ENCODE measurements at places on chromosomes 2 and 18.

GRCh38 chr2:42999391-42999841, 207.0 kb upstream of the HAAO start:
- DNase-seq: no peak
- H3K4me3 ChIP-seq: no peak overlapping the region
- no peaks in the 10 kb centered on the region for H3K36me3 ChIP-seq
- H3K4me1 ChIP-seq: peaks cover 8% of the 10 kb centered on the region
- H3K27me3 ChIP-seq: no peaks in the 10 kb centered on the region

DNA sequence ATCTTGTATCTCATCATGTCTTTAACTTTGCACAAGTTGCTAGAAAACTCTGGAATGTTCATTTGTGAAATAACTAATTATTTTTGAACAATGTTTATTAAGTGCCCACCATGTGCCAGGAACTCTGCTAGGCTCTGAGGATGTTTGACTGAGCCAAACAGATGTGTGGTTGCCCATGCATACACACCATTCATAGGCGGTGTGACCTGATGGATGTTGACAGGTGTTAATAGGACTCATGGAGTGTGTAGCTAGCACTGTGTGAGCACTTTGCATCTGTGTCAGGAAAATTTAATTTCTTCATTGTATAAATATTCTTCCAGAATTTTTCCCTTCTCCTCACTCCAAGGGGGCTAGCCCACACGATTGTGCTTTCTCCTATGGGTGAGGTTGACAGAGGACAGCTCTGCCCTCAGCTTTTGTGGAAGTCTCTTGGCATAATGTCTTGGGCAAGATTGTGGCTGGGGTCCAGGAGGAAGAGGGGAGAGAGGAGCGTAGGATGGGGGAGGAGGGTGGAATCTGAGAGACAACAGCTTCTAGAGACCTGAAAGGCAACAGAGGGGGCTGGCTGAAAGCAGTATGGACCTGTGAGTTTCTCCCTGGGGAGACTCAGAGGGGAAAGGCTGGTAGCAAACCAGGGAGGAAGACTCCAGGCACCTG, 214.6 kb upstream of the CXCR4 start:
- H3K36me3 ChIP-seq: no peaks in the 10 kb centered on the region
- no peak for DNase-seq
- H3K27ac ChIP-seq: no peak overlapping the region
- no peak overlapping the region for H3K4me3 ChIP-seq
- H3K27me3 ChIP-seq: no peaks in the 10 kb centered on the region
- 0 out of 2 replicates have a peak, but pooled peaks cover under 1% of the 10 kb centered on the region for H3K4me1 ChIP-seq

- no peaks in the 10 kb centered on the region for H3K36me3 ChIP-seq
- no peak overlapping the region for H3K4me3 ChIP-seq
- no peak for DNase-seq
- H3K27me3 ChIP-seq: peaks cover 14% of the 10 kb centered on the region
Observed at GRCh38 chr2:120323214-120323613, 22.7 kb upstream of the INHBB start.

GRCh38 chr2:236014408-236015131, 153.6 kb downstream of the GBX2 start:
- H3K27me3 ChIP-seq: no peaks in the 10 kb centered on the region
- no peak overlapping the region for H3K4me3 ChIP-seq
- H3K27ac ChIP-seq: no peak overlapping the region

GRCh38 chr2:197710424-197711042, 5.4 kb downstream of the MARS2 start:
- H3K36me3 ChIP-seq: peaks cover 28% of the 10 kb centered on the region
- no peaks in the 10 kb centered on the region for H3K27me3 ChIP-seq
- peaks cover 15% of the 10 kb centered on the region for H3K4me1 ChIP-seq
- no peak for DNase-seq
- no peak overlapping the region for H3K4me3 ChIP-seq

DNA sequence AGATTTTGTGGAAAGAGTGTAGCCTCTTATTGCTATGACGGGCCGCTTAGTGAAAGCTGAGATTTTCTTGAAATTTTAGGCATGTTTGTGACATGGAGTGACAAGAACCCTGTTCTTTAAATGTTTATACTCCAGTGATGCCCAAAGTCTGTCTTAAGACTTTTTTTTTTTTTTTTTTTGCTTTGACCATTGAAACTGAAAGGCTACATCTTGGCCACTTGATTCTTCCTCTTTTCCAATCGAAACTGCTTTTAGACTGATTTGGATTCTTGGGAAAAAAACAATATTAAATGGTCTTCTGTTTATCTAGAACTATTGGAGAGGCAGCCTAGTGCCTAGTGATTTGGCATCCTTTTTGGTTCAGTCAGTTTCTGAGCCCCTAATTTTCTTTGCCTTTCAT, 2.4 kb upstream of the SLC8A1 start:
- H3K4me1 ChIP-seq: 0 out of 2 replicates have a peak, but pooled peaks cover 3% of the 10 kb centered on the region
- H3K27me3 ChIP-seq: no peaks in the 10 kb centered on the region
- no peak for DNase-seq
- H3K36me3 ChIP-seq: no peaks in the 10 kb centered on the region
- no peak overlapping the region for H3K4me3 ChIP-seq

DNA sequence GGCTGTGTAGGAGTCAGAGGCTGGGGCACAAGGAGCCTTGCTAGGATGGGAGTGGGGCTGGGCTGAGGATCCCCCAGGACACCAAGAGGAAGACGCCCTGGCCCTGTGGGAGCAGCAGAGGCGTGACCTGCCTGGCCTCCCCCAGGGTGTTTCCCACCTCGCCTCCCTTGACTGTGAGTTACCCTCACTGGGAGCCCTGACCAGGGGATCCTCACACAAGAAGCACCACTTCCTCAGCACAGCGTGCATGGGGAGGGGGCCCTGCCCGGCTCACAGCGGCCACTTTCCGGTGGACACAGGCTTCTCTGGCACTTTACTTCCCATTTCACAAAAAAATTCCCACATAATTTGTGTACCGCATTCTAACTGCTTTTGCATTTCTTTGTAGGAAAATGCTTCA, 187.7 kb downstream of the EIPR1 start:
- DNase-seq: no peak
- H3K27me3 ChIP-seq: no peaks in the 10 kb centered on the region
- H3K36me3 ChIP-seq: peaks cover 17% of the 10 kb centered on the region
- no peak overlapping the region for H3K27ac ChIP-seq

- H3K4me3 ChIP-seq: no peak overlapping the region
- H3K27ac ChIP-seq: no peak overlapping the region
- H3K27me3 ChIP-seq: no peaks in the 10 kb centered on the region
- H3K36me3 ChIP-seq: no peaks in the 10 kb centered on the region
- H3K4me1 ChIP-seq: no peaks in the 10 kb centered on the region
Observed at GRCh38 chr2:212737392-212738172, 199.0 kb upstream of the ERBB4 start.

DNA sequence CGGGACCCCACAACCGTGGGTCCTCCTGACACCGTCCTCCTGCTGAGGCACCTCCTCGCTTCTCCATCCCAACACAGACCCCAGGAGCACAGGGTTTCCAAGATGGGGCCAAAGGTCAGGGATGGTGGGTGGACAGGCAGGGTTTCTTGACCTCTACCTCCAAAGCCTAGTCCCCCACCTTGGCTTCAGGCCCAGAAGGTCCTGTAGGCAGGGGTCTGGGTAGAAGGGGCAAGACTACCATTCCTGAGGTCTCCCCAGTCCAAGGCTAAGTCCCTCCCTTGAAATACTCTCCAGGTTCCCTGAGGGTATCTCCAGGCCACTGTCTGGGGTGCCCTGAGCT, 7.1 kb downstream of the CYP26B1 start:
- H3K4me1 ChIP-seq: peaks cover 34% of the 10 kb centered on the region
- H3K27ac ChIP-seq: no peak overlapping the region
- H3K36me3 ChIP-seq: no peaks in the 10 kb centered on the region
- H3K27me3 ChIP-seq: no peaks in the 10 kb centered on the region
- H3K4me3 ChIP-seq: no peak overlapping the region

- H3K4me1 ChIP-seq: no peaks in the 10 kb centered on the region
- no peak overlapping the region for H3K27ac ChIP-seq
- DNase-seq: no peak
- H3K4me3 ChIP-seq: no peak overlapping the region
Observed at GRCh38 chr2:236366049-236366387, 101.8 kb upstream of the ASB18 start.

DNA sequence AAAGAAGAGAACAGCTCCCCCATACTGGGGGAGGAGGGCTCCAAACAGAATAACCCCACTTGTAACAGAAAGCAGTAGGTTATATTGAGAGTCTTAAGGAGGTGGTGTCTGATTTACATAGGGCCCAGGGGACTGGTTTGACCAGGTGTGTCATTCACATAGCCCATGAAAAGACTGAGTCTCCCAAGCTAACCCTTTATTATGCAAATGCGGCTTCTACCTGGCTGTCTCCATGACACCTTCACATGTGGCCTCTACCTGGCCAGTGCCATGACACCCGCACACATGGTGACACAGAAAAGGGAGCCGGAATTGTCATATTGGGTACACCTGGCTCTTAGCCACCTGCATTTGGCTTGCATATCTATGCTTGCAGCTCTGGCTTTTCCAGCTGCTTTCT, 1057.2 kb upstream of the PIK3C3 start:
- no peaks in the 10 kb centered on the region for H3K36me3 ChIP-seq
- no peaks in the 10 kb centered on the region for H3K4me1 ChIP-seq
- H3K27me3 ChIP-seq: no peaks in the 10 kb centered on the region

DNA sequence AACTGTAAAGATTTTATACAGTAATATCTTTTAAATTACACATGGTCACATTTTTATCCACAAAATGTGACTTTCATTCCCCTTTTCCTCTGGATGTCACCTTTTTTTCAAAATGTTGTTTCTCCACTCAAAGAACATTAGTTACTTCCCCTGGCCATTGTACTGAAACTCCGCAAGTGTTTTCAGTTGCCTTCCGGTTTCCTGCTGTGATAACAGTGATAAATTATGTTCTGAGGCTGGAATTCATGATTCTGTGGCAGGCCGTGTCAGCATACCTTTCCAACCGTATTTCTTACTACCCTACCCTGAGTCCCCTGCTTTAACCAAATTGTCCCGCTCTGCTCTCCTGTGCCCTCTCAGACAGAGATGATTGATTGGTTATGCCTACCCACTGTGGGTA, 53.5 kb downstream of the MGAT5 start:
- H3K27me3 ChIP-seq: no peaks in the 10 kb centered on the region
- no peaks in the 10 kb centered on the region for H3K36me3 ChIP-seq
- no peak overlapping the region for H3K27ac ChIP-seq
- no peak overlapping the region for H3K4me3 ChIP-seq

DNA sequence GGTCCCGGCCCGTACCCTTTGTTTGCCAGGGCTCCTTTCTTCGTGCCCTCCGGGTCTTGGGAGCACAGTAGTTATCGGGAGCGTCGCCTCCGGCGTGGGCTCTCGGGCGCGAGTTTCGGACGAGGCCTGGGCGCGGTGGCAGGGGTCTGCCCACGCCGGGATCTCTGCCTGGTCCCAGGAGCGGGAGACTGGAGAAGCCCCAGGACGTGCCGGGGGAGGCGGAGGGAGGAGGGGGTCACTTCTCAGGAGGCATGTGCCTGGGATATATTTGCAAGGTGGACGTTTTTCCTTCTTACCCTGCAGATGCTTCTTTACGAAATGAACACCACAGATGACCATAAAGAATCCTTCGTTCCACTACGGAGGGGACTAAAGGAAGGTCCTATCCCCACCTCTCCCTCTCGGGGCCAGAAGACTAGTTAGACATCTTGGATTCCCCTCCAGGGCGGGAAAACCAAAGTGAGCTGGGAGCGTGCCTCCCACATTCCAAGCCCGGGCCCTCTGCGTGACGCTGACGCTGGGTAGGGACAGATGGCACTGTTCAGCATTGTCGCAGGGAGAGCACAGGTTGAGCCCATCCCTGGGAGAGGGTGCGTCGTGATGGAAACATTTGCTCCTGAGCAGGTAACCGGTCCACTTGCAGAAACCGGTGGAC, 483 bp upstream of the FHL2 start:
- H3K27me3 ChIP-seq: no peaks in the 10 kb centered on the region
- peaks cover 72% of the 10 kb centered on the region for H3K4me1 ChIP-seq
- H3K4me3 ChIP-seq: peak overlapping the region; percentile 100
- H3K36me3 ChIP-seq: peaks cover 23% of the 10 kb centered on the region

DNA sequence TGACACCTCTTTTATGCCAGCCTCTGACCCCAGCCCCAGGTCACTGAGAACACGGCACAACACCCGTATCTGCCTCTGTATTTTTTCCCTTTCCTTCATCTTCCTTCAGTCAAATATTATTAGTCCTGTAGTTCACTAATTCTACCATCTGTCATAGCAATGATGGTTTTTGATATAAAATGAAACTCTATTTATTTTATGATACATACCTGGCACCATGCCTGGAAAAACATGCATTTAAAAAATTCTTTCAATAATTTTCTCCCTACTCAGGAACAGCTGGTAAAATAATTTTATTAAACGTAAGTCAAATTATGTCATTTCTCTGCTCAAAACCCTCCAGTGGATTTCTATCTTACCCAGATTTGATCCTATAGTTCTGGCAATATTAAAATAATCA, 224.7 kb downstream of the CDH7 start:
- no peaks in the 10 kb centered on the region for H3K27me3 ChIP-seq
- H3K36me3 ChIP-seq: no peaks in the 10 kb centered on the region
- H3K4me3 ChIP-seq: no peak overlapping the region
- no peak for DNase-seq

GRCh38 chr18:75377258-75377657, 50.2 kb downstream of the SMIM21 start:
- H3K4me3 ChIP-seq: no peak overlapping the region
- H3K27ac ChIP-seq: no peak overlapping the region
- no peaks in the 10 kb centered on the region for H3K36me3 ChIP-seq
- H3K27me3 ChIP-seq: peaks cover 76% of the 10 kb centered on the region

DNA sequence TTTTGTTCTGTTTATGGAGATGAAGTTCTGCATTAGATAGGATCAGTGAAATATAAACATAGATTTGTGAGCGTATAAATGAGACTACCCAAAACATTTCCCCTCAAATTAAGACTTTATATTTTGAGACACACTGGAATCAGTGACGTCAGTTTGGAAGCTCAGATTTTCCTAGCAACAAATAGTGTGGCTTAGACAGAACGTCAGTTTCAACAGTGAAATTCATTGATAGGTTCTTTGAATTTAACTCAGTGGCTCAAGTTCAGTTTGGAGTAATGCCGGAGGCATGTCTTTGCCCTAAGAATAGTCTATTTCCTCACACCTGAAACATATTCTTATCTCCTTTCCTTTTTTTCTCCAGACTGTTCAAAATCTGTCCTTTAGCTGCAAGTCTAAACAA, 113.6 kb upstream of the ARHGAP15 start:
- H3K4me3 ChIP-seq: no peak overlapping the region
- no peaks in the 10 kb centered on the region for H3K27me3 ChIP-seq
- no peaks in the 10 kb centered on the region for H3K4me1 ChIP-seq
- H3K27ac ChIP-seq: no peak overlapping the region
- DNase-seq: no peak

Measured in PC-9 (cell line).